Frontal cortex (tissue), 4 donors: ENCODE measurements at places on chromosomes 6 and 20. TPM values are rescaled to one million over a fixed set of nuclear protein-coding genes. Genes with fewer than 3 reads are reported as not detected.

CDSN gene
- not detected for total RNA-seq

GTSF1L gene
- not detected for total RNA-seq

SLC4A11 gene
- under 0.01 TPM for total RNA-seq

ANKEF1 gene
- total RNA-seq, result 4.1 TPM

BPIFB4 gene
- total RNA-seq, result not detected

CTNNBL1 gene
- total RNA-seq, result 61.1 TPM

ZFAND3 gene
- total RNA-seq, result 21.2 TPM

SLC32A1 gene
- total RNA-seq, result 7.7 TPM

DUSP22 gene
- total RNA-seq, result 14.7 TPM
